ENCODE measurements at places on chromosomes 4 and X.

DNA sequence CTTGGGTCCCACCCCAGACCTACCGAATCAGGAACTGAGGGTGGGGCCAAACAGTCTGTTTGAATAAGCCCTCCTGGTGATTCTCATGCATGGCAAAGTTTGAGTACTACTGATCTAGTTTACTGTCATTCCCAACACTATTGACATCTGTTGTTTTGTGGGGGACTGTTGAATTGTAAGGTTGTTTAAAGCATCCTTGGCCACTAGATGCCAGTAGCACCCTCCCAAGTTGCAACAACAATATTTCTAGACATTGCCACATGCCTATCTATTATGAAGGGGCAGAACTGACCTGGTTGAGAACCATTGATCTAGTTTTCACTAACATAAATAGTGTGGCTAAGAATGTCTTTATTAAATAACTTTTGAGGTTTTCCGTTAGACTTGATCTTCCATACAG lies 15.1 kb downstream of the TAF9B start:
- no peak for DNase-seq

DNA sequence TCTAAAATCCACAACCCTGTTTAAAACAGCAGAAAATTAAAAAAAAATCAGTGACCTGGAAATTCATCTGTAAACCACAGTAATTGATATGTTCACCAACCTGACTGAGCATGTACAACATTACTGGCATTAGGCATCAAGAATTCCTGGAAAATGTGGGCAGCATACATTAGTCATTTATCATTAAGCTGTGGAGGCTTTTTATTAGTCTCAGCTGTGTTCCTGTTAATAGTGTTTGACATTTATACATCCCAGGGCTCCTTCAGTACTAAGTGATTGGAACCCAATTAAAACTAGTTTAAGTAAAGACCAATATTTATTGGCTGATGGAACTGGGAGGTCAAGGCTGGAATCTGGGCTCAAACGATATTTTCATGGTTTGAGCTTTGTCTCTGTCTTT lies 227.3 kb upstream of the GIMD1 start:
- no peak for DNase-seq

DNA sequence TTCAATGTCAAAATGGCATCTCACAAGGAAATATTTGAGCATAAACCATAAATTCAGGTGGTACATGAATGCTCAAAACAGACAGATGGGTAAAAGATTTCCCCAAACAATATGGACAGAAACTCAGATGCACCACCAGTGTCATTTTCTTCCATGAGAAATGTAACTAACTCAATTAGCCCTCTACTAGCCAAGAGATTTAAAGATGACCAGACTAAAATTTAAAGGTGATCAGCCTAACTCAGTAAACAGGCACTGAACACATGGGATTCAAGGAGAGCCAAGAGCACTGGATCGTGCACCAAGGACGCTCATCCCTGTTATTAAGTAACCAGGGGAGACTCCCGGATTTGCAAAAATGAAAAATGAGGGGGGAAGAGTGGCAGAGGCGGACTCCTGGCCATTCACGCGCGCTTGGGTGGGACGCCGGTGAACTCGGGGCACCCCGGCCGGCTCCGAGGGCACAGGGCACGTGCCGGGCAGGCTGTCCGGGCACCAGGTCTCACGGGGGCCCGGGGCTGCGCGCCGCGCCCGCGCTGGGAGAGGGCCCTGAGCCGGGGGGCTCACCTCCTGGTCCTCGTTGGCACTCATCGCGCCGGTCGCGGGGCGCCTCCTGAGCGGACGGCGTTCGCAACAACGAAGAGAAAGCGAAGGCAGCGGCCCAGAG lies 490 bp downstream of the RWDD4 start:
- no peak for DNase-seq

GRCh38 chr4:23614284-23614892 lies 275.5 kb downstream of the PPARGC1A start:
- no peak for DNase-seq

- DNase-seq = no peak
These were observed 1611.1 kb downstream of the ARAP2 start for GRCh38 chr4:34633241-34633640.

DNA sequence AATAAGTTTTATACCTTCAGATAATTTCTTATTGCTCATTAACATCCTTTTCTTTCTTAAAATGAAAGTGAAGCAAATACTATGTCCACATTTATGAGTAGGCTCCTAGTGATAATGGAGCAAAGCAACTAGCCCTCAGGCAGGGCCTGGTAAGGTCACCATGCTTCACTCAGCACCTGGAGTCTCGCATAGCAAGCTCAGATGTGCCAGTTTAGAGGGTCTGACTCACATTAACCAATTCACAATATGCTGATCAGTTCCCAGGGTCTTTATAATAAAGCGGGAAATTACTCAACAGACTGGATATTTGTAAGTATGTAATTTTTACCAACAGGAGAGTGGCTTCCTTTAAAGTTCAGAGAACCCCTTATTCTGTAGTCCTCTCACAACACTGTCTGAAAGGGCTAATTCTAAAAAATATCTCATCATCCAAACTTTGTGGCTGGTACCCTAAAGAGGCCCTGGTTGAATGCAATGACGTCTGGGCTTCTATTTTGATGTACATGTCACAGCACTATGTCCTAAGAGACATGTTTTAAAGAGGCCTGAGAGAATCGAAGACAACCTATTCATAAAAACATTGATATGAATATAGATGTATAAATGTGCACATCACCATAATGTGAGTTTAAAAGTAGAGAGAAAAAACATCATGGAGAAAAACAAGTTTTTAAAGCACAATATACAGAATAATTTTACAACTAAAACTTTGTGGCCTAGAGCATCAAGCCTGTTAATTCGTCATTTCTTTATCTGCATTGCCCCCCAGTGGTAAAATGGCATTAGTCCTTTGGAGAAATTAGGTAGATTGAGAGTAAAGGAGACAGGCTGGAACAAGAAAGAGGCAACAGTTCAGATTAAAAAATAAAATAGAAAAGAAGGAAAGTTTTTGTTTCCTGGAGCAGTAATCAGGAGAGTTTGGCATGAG lies 44.3 kb downstream of the IL21 start:
- DNase-seq = no peak

DNA sequence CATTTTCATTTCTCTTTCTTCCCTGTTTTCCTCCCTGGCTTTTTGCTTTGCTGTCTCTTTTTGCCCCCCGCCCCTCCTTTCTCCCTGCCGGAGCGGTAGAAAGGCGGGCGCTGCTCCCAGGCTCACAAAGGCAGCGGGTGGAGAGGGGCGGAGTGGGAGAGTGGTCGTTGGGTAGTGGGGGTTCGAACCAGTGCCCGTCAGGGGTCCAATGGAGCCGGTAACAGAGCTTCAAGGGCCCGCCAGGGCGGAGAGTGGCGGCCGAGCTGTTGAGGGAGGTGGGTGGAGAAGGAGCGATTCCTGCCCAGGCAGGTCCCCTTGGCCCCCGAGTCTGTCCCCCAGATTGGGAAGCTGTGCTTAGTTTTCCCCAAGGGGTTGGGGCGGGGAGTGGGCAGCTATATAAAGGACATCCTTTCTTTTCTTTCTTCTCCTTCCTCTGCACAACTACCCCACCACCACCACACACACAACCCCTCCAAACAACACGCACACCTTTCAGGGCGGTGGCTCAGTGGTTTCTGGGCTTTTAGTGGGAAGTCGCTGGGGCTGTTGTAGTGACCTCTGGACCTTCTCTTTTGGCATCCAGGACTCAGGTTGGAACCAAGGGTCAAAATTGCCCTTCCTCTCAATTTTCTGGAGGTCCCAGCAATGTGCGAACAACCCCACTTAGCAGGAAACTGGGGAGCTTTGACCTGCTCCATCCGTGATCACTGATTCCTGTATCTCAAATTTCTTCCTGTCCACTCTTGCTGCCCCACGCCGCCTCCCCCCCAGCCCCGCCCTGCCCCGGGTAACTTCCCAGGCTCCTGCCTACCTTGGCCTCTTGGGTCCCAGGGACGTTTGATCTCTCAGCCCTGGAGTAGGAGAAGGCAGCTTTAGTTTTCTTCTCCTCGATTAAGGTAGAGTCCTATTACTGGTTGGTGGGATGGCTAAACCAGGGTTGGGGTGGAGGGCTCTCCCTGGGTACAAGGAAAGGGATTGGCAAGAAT lies 1.9 kb downstream of the EFNB1 start:
- DNase-seq = no peak

DNA sequence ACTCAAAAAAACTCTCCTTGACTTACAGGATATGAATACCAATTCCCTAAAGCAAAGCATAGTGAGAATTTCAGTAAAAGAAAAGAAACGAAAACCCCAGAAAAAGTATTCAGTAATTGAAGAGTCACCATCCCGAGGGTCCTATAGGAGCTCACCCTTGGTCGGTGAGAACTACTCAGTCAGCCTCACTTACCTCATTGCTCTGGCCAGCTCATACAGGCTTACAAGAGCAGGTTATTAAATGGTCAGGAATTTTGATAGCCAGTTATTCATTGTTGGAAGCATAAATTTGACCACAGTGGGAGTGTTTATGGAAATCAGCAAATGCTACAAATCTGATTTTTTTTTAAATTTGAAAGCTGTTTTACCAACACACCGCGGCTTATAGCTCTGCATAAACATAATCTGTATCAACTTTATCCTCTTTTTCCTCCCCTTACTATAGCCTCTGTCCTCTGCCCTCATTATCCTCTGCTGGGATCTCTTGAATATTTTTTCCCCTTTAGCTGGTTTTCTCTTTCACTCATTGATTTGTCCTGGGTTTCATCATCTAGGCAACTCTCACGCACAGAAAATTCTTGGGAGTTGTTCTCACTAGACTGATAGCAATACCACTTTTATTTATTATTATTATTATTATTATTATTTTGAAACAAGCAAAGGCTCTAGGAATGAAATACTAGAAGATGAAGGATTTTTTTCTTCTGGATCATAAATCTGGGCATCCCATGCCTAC lies 11.0 kb upstream of the CXCL2 start:
- no peak for DNase-seq

GRCh38 chrX:53089224-53089842 lies 4.6 kb upstream of the KANTR start:
- DNase-seq = no peak

GRCh38 chr4:82430964-82431745 lies 765 bp downstream of the ENOPH1 start:
- DNase-seq = no peak

GRCh38 chrX:147803948-147804347 lies 107.8 kb upstream of the FMR1 start:
- no peak for DNase-seq
